ENCODE measurements at places on chromosomes 13 and 19. TPM values are rescaled to one million over a fixed set of nuclear protein-coding genes. Genes with fewer than 3 reads are reported as not detected.

Gene ZNF578
- total RNA-seq, result 3.1 TPM

DNA sequence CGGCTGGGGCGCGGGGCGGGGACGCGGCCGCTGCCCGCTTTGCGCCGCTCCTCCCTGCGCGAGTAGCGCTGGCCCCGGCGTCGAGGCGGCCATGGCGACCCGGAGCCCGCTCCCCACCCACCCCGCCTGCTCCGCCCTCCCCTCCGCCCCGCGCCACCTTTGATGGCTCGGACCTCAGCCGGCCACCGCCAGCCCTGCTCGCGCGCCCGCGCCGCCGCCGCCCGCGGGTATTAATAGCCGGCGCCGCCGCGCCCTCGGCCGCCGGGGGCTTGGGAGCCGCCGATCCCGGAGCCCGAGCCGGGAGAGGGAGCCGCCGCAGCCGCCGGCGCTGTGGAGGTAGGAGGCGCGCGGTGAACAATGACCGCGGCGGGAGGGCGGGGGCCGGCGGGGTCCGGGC lies 261 bp downstream of the FARP1 start:
- peak; percentile 83 for DNase-seq

DNA sequence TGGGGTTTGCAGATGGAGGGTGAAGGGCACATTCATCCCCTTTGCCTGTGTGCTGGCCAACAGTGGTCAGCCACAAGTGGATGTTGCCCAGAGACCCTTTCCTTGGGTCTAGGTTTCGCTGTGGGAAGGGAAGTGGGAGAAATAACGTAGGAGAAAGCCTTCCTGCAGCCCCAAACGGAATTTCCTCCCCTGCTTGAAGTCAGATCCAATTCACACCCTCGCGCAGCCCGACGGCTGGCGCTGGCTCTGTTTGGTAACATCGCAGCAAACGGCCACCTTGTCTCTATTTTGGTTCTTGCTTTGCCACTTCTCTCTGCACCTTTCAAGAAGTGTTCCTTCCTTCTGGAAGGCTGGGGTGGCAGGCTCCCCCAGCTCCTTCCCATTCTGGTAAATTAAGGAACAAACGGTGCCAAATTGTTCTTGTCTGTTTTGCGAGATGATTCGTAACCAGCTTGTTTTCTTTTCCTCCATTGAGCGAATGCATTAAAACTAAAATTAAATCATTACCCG lies 45.4 kb downstream of the CHST8 start:
- peak; percentile 36 for DNase-seq

Gene VAV1
- total RNA-seq, result 7.8 TPM

GRCh38 chr13:74117207-74117705 lies 16.9 kb downstream of the KLF12 start:
- DNase-seq, result no peak

GRCh38 chr19:29858000-29858596 lies 46.3 kb downstream of the CCNE1 start:
- DNase-seq, result peak; percentile 30

GRCh38 chr13:92547266-92547665 lies 679.3 kb upstream of the GPC6 start:
- DNase-seq, result no peak

- DNase-seq, result peak; percentile 23
Measured at GRCh38 chr19:16834747-16835146, 5.5 kb downstream of the SIN3B start.

DNA sequence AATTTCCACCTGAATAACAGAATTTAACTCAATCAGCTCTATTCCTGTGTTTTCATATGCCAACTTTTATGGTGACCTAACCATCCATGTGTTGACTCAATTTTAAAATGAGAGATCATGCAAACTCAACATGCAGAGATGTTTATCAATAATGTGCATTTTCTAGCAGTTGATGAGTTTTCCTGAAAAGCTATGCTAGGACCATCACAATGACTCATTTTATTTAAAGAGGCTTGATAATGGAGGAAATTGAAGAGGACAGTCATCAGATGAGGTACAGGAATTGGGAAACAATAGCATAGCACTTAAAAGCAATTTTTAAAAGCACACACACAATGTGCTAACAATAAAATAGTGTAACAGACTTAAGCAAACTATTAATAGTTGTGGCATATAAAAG lies 127.1 kb downstream of the VWA8 start:
- DNase-seq, result no peak

DNA sequence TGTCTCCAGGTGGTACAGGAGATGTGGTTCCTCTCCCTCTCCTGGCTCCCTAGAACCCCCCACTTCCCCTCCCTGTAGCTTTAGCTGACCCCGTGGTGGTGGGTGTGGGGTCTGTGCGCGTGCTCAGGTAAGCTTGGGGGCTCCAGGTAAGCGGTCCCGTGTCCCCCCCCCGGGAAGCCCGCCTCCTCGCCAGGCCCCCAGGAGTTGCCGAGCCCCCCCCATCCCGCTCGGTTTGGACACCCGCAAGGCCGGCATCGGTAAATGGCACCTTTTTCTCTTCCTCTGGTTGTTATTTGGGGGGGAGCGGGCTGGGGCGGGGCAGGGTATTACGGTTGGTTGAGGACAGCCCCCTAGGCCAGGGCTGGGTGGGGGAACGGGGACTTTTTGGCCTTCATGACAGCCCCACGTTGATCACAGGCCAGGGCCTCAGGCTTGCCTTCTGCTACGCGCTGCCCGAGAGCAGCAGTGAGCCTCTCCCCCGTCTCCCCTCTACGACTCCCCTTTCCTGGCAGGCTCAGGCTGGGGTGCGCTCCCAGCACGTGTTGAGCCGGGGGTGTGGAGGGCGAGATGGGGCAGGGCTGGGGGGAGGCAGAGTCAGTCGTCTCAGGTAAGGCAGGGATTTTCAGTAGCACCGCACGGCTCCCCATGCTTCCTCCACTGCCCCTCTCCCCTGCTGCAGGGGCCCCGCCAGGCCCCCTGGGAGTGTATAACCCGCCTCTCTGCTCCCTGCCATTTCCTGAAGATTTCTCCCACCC lies 10.7 kb upstream of the LIN7B start:
- no peak for DNase-seq

Gene MBNL2
- 106 TPM for total RNA-seq

Gene NLRP5
- total RNA-seq, result not detected

GRCh38 chr19:8615813-8616596 lies 5.5 kb upstream of the ADAMTS10 start:
- peak; percentile 91 for DNase-seq

DNA sequence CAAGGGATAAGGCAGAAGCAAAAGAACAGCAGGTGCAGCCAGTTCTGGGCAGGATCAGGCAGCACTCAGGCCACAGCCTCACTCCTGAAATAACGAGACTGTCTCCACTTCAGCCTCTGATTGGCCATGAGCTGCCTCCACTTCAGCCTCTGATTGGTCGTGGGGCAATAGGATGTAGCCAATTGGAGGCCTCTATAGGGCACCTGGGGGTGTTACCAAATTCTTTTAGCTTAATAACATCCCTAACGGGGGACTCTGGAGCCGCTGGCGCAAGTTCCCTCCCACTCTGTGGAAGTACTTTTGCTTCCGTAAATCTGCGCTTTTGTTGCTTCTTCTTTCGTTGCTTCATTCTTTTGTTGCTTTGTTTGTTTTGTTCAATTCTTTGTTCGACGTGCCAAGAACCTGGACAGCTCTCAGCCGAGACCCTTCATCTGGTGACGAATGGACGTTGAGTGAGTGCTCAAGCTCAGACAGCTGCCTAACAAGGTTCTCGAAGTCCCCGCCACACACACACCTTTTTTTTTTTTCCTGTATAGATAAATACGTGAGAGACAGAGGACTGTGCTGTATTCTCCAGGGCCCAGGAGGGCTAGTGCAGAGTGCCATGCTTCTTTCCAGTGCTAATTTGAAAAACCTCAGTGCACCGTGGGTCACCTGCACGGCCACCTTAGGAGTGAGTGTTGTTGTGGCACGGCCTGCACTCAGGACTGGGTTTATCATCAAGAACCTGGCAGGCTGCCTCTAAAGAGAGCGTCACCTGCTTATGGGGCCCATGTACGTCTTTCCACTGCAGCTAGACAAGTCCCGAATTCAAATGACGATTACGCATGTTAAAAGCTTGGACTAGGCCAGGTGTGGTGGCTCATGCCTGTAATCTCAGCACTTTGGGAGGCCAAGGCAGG lies 32.0 kb upstream of the TUBGCP3 start:
- peak; percentile 55 for DNase-seq

- DNase-seq, result peak; percentile 35
Measured at GRCh38 chr13:113666329-113666670, 719 bp upstream of the GRK1 start.

Gene CEACAM5
- not detected for total RNA-seq

GRCh38 chr19:49544154-49544553 lies 16.4 kb downstream of the RCN3 start:
- DNase-seq, result no peak

DNA sequence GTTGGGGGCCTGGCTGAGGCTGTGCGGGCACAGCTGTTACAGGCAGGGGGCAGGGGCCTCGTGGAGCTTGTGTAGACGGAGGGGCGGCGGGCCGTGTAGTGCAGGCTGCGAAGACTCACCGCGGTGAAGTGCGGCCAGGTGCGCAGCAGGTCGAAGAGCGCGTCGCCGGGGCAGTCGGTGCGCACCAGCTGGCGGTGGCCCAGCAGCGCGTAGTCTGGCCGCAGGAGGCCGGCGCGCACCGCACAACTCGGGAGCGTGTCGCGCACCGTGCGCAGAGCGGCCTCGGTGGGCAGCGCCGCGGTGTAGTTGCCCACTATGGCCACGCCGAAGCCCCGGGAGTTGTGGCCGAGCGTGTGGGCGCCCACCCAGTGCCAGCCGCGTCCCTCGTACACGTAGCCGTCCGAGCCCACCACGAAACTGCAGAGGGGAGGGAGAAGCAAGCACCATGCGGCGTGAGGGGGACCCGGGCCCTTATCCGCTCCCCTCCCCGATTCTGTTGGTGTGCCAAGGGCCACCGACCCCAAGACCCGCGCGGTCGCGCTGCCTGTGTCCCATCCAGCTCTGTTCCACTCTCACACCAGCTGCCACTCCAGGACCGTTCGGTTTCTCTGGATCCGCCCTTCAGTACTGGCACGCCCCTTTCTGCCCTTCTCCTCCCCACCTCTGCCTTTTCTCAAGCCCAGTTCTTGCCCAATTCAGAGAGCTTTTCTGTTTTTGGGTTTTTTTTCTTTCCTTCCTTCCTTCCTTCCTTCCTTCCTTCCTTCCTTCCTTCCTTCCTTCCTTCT lies 5.4 kb upstream of the RASAL3 start:
- DNase-seq, result no peak

DNA sequence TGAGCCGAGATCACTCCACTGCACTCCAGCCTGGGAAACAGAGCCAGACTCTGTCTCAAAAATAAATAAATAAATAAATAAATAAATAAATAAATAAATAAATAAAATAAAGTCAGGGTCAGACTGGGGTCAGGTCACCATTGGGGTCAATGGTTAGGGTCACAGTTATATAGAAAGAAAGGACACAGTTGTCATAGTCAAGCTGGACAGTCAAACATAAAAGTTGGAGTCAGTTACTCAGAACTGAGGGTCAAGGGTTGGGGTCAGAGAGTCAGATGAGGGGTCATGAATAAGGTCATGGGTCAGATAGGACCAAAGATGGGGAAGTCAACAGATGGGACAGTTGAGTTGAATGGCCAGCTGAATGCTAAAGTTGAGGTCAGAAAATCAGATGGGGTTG lies 16.7 kb upstream of the EPOR start:
- DNase-seq, result no peak

Measured in posterior vena cava (tissue), 2 donors.